Liver (tissue), 10 donors: ENCODE measurements at places on chromosomes 6 and 20. TPM values are rescaled to one million over a fixed set of nuclear protein-coding genes. Genes with fewer than 3 reads are reported as not detected.

DNA sequence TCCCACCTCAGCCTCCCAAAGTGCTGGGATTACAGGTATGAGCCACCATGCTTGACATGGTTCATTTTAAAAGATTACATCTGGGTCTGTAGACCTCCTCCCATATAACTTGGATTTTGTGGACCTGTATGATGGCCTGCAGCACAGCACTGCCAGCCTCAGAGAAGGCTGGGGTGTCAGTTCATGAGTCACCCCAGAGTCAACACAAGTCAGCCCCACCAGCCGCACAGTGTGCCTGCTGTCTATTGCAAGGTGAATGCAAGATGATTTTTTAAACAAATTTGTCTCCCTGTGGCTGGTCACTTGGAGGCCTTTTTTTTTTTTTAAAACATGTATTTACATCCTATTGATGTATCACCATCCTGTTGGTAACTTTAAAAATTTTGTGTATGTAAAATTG lies 76.7 kb downstream of the RREB1 start:
- no peaks in the 10 kb centered on the region for H3K4me1 ChIP-seq
- H3K36me3 ChIP-seq, result peaks cover 53% of the 10 kb centered on the region
- no peak for DNase-seq
- no peak overlapping the region for H3K4me3 ChIP-seq
- no peak overlapping the region for H3K27ac ChIP-seq
- no peaks in the 10 kb centered on the region for H3K27me3 ChIP-seq

DNA sequence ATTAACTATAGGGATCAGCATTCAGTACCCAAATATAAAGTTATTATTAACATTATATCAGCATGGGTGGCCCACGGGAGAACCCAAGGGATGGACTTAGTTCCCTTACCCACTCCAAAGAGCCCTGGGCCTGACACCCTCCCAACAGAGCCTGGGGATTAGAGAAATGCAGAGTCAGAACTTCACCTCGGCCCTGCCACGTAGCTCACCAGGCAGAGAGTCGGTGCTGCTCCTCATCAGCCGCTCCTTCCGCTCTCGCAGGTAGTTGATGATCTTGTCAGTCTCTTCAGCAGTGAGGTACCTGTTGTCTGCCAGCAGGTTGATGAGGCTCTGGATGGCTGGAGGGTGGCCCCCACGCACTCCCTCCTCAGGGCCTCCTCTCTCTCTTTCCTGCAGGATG lies 26.6 kb downstream of the NCOA5 start:
- H3K4me1 ChIP-seq, result peaks cover 12% of the 10 kb centered on the region
- no peaks in the 10 kb centered on the region for H3K27me3 ChIP-seq
- H3K27ac ChIP-seq, result no peak overlapping the region
- DNase-seq, result peak; percentile 26
- no peak overlapping the region for H3K4me3 ChIP-seq

LAMA4 gene
- 6.0 TPM for total RNA-seq

FOXC1 gene
- total RNA-seq, result 0.09 TPM

GSTA2 gene
- total RNA-seq, result 2.0 TPM

C6orf163 gene
- total RNA-seq, result 0.79 TPM

- no peak overlapping the region for H3K27ac ChIP-seq
- no peak overlapping the region for H3K4me3 ChIP-seq
- no peaks in the 10 kb centered on the region for H3K4me1 ChIP-seq
- DNase-seq, result no peak
- no peaks in the 10 kb centered on the region for H3K36me3 ChIP-seq
- no peaks in the 10 kb centered on the region for H3K27me3 ChIP-seq
These were observed 204.8 kb downstream of the TPBG start for GRCh38 chr6:82568290-82568993.

PCED1A gene
- 12.5 TPM for total RNA-seq

GRCh38 chr20:18738055-18738454 lies 75.5 kb upstream of the SCP2D1 start:
- no peaks in the 10 kb centered on the region for H3K36me3 ChIP-seq
- no peak for DNase-seq

FAXC gene
- under 0.01 TPM for total RNA-seq

DNA sequence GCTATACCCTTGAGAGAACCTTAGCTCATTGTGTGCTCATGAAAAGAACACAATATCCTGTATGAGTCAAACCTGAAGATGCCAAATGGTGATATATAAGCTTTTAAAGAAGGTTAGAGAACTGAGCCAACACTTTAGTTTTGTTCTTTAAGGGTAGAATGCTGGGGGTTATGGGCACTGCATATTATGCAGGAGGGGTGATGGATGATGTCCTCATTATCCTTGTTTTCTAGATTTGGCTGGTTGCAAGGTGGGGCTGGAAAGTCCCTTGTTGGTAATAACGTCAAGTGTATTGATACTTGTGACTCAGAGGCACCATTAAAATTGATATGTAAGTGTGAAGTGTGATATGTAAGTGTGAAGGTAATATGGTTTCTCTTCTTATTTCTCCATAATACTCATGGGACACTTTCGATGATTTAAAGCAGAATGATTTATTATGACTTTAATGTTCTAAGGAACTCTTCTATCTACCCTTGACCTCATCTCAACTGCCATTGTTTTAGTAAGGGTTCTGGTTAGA lies 113.7 kb upstream of the DTNBP1 start:
- no peak for DNase-seq
- no peak overlapping the region for H3K27ac ChIP-seq
- H3K36me3 ChIP-seq, result no peaks in the 10 kb centered on the region
- H3K4me1 ChIP-seq, result no peaks in the 10 kb centered on the region
- H3K4me3 ChIP-seq, result no peak overlapping the region

- no peaks in the 10 kb centered on the region for H3K27me3 ChIP-seq
- H3K4me1 ChIP-seq, result peaks cover 42% of the 10 kb centered on the region
- no peaks in the 10 kb centered on the region for H3K36me3 ChIP-seq
- DNase-seq, result peak; percentile 83
These were observed 108.2 kb downstream of the HFE start for GRCh38 chr6:26195376-26195923.

- H3K27ac ChIP-seq, result no peak overlapping the region
- H3K36me3 ChIP-seq, result peaks cover under 1% of the 10 kb centered on the region
- DNase-seq, result no peak
- no peaks in the 10 kb centered on the region for H3K27me3 ChIP-seq
These were observed 44.4 kb downstream of the GOPC start for GRCh38 chr6:117557951-117558350.

GRCh38 chr6:112831022-112831421 lies 483.9 kb downstream of the RFPL4B start:
- H3K36me3 ChIP-seq, result no peaks in the 10 kb centered on the region
- H3K4me3 ChIP-seq, result no peak overlapping the region
- H3K27me3 ChIP-seq, result no peaks in the 10 kb centered on the region
- H3K4me1 ChIP-seq, result no peaks in the 10 kb centered on the region
- DNase-seq, result no peak
- no peak overlapping the region for H3K27ac ChIP-seq

DNA sequence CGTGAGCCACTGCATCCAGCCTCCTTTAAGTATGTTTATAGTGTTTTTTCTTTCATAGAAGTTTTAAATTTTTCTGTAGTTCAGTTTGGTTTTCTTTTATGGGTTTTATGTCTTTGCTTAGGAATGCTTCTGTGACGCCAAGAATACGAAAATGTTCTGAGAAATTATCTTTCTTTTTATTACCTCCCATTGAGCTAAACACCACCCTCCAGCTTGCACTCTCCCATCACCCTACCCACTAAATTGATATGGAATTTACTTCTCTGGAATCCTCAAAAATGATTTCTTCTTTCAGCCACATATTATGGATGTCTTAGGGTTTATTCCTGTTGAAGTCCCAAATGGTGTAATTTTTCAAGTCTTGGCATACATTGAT lies 38.1 kb downstream of the JARID2 start:
- no peaks in the 10 kb centered on the region for H3K36me3 ChIP-seq
- peaks cover 34% of the 10 kb centered on the region for H3K4me1 ChIP-seq
- H3K27me3 ChIP-seq, result no peaks in the 10 kb centered on the region
- DNase-seq, result no peak
- H3K27ac ChIP-seq, result no peak overlapping the region

SRPK1 gene
- 38.7 TPM for total RNA-seq
